ENCODE measurements at places on chromosomes 2 and 18. TPM values are rescaled to one million over a fixed set of nuclear protein-coding genes. Genes with fewer than 3 reads are reported as not detected.

ANO7 gene
- total RNA-seq = 6.5 TPM

C2orf78 gene
- total RNA-seq = 1.7 TPM

IAH1 gene
- total RNA-seq = 79.2 TPM

DNA sequence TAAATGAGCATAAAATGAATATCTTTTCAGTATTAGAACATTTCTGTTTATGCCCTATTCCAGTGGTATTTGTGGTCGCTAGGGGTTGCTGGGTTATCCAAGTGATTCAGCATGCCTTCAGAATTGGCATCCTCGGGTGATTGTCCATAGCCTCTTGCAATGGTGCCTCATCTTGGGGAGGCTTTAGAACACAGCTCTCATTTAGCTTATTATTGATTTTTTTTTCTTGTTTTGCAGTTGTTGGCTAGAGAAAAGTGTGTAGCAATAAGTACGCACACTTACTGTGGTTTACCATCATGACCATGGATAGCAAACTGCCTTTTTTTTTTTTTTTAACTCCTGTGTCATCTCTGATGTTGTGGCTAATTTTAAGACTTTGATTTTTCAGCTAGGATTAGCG is 33.6 kb downstream of the PLEKHA3 start:
- DNase-seq = no peak

PLGLB2 gene
- 3.4 TPM for total RNA-seq

GRCh38 chr2:42784204-42784880 is 8.0 kb downstream of the HAAO start:
- no peak for DNase-seq

GRCh38 chr18:7452331-7452730 is 114.8 kb upstream of the PTPRM start:
- no peak for DNase-seq

AQP12A gene
- total RNA-seq = not detected

RGPD4 gene
- 2.2 TPM for total RNA-seq

- no peak for DNase-seq
Observed at GRCh38 chr2:130851624-130852382, 15.1 kb downstream of the ARHGEF4 start.

- DNase-seq = no peak
Observed at GRCh38 chr18:35137632-35138031, 96.4 kb downstream of the MAPRE2 start.

DNA sequence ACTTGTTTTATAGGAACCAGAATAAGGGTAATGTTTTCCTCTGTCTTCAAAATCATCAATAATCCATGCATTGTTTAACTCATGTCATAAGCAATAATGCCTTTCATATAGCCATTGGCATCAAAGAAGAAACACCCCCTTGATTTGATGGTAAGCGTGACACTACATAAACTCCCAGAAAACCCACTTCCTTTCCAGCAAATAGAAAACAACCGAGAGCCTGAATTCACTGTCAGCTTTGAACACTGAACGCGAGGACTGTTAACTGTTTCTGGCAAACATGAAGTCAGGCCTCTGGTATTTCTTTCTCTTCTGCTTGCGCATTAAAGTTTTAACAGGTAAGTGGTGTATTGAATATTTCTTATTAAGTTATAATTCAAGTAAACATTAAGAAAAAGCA is at the start of gene ICOS:
Gene ICOS (plus strand): TSS at position 229 of the 400 bp plus-strand sequence. CDS start 52 bp downstream, at position 281.
- DNase-seq = no peak

- no peak for DNase-seq
Observed at GRCh38 chr18:32455361-32455760, 15.3 kb downstream of the GAREM1 start.

DNA sequence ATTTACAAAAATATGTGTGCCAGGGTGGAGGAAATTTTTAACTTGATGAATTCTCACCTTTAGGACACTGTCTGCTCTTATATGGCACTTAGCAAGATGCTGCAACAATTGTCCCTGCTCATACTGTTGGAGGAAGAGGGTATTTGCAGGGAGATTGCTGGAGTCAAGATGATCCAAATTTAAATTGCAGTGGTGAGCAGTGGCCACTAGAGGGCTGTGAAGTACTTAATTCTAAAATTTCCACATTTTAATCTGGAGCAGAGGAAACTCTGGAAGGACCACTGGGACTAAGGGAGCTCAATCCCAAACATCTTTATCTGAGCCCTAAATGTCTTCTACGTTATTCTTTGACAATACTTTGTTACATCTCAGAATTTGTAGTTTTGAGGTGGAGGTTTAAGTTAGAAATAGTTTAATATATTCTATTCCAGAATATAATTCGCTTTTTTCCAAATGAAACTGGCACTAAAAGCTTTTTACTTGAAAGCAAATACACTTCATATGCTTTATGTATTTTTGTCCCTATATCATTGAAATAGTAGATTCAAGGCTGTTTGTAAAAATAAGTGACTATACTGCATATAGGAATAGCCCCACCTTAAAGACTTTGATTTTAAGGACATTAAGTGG is 33.0 kb upstream of the PTH2R start:
- peak; percentile 49 for DNase-seq

GTF2A1L gene
- total RNA-seq = 99.9 TPM

DNA sequence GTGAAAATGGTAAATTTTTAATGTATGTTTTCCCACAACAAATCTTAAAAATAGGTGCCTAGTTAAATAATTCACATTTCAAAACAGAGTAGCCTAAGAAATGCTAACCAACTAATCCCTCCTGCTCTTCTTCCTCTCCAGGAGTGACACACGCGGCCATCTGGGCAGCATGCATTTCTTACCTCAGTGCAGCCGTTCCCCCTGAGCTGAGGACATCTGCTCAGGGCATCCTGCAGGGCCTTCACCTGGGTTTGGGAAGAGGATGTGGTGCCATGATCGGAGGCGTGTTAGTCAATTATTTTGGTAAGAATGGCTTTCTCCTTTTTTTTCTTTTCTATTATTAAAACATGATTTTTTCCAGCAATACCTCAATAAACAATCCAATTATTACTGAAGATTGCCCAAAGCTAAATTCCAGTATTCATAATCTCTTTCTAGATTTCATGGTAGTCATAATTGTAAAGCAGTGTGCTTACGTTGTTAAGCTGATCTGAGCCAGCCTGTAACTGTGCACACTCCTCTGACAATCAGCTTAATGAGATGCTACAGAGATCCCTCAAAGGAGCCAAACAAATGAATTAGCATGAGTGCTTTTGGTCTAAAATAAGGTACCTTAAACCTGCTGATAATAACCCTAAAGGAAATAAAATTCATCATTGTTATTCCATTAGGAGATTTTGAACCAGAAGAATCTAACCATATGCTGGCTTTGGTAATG is 45.8 kb downstream of the NEMP2 start:
- DNase-seq = no peak

- DNase-seq = no peak
Observed at GRCh38 chr18:78732273-78733210, 247.1 kb upstream of the SALL3 start.

- no peak for DNase-seq
Observed at GRCh38 chr2:63875131-63875527, 33.4 kb downstream of the UGP2 start.

GRCh38 chr2:188481474-188481873 is 189.8 kb downstream of the GULP1 start:
- DNase-seq = no peak

DNA sequence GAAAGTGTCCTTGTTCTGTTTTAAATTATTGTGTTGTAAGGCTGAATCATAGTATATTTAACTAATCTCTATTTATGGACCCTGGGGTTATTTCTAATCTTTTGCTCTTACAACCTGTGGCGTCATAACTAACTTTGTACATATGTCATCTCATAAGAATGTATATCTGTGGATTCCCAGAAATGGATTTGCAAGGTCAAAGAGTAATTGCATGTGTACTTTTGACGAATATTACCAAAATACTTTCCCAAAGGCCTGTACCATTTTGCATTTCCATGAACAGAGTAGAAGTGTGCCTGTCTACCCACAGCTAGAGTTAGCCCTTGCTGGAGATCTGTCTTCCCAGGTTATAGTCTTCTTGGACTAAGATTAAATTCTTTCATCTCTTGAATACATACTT is 42.8 kb downstream of the SEMA4F start:
- DNase-seq = peak; percentile 49

SF3B1 gene
- 306 TPM for total RNA-seq

ITPRIPL1 gene
- 5.5 TPM for total RNA-seq

- DNase-seq = no peak
Observed at GRCh38 chr2:231886071-231886681, 40.0 kb downstream of the NPPC start.

UGT1A10 gene
- total RNA-seq = 0.48 TPM

SPP2 gene
- total RNA-seq = not detected

GRCh38 chr2:172084395-172084644 is 987 bp upstream of the DLX1 start:
- no peak for DNase-seq

- no peak for DNase-seq
Observed at GRCh38 chr2:112577756-112578155, 6.7 kb upstream of the CHCHD5 start.

- DNase-seq = peak; percentile 26
Observed at GRCh38 chr2:133635131-133635530, 66.9 kb upstream of the NCKAP5 start.

- peak; percentile 46 for DNase-seq
Observed at GRCh38 chr2:41878716-41879234, 169.0 kb upstream of the PKDCC start.

GRCh38 chr2:184304006-184304405 is 294.3 kb upstream of the ZNF804A start:
- no peak for DNase-seq

ZNF892 gene
- 21.2 TPM for total RNA-seq

- no peak for DNase-seq
Observed at GRCh38 chr18:8375249-8375648, 234.0 kb upstream of the RAB12 start.

DNA sequence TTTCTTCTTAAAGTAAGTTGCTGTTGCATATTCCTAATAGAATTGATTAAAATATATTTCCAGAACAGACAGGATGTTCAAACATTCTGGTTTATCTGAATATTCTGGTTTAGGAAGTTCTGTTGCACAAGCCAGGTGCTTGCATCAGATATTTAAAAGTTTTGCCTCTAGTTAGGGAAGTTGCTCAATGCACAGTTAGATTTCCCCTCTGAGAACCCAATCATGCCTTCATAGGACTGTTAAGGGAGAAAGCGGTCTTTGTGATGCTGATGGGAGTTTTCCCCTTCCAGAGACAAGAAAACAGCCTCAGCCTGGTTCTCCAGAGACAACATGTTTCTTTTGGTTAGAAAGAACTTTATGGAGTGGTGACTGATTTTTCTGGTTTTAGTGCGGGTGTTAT is 65.6 kb upstream of the REV1 start:
- DNase-seq = no peak

DNA sequence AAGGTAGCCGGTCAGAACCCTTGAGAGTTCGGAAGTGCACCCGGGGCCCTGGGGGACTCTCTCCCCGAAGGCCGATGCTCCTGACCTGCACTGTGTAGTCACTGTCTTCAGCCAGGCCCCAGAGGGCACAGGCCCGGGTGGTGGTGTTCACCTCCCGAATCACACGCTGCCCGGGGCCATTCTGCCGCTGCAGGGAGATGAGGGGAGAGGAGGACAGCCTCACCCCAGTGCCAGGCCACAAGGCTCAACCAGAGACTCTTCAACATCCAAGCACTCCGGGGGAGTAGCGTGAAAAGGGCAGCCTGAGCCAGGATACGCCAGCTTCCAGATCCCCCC is 1.1 kb downstream of the FNDC4 start:
- DNase-seq = no peak

CDKL4 gene
- 8.2 TPM for total RNA-seq

- DNase-seq = no peak
Observed at GRCh38 chr18:37521510-37522465, 43.8 kb downstream of the CELF4 start.

GRCh38 chr18:59035591-59035990 is 104.1 kb upstream of the SEC11C start:
- no peak for DNase-seq

MC2R gene
- total RNA-seq = 12.3 TPM

DNA sequence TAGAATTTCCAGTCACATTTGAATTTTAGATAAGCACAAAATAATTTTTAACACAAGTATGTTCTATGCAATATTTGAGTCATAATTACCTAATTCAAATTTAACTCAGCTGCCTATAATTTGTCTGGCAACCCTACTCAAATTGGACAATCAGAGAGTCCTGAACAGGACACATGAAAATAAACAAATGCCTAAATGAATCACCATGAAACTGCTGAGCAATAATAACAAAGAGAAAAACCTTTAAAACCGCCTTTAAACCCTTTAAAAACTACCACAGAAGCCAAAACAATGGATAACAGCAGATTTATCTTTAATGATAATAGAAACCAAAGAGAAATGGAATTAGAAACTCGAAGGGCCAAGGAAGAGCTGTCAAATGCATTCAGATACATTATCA is 39.5 kb downstream of the ARL4C start:
- DNase-seq = no peak

PHLPP1 gene
- 14.4 TPM for total RNA-seq

DNA sequence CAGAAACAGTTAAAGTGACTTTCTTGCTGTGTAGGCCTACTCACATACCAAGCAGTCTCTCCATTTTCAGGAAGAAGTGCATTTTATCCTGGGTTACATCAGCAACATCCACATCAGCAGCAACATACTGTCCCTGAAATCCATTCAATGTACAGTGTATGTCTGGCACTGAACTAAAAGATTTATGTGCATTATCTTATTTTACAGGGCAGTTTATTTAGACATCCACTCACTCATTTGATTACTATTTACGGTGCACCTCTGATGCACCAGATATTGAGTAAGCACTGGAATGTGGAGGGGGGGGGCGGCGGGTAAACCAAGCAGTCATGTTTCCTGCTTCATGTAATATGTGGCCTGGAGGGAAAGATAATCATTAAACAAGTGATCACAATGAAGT is 1128.2 kb downstream of the BCL11A start:
- DNase-seq = peak; percentile 44

DNA sequence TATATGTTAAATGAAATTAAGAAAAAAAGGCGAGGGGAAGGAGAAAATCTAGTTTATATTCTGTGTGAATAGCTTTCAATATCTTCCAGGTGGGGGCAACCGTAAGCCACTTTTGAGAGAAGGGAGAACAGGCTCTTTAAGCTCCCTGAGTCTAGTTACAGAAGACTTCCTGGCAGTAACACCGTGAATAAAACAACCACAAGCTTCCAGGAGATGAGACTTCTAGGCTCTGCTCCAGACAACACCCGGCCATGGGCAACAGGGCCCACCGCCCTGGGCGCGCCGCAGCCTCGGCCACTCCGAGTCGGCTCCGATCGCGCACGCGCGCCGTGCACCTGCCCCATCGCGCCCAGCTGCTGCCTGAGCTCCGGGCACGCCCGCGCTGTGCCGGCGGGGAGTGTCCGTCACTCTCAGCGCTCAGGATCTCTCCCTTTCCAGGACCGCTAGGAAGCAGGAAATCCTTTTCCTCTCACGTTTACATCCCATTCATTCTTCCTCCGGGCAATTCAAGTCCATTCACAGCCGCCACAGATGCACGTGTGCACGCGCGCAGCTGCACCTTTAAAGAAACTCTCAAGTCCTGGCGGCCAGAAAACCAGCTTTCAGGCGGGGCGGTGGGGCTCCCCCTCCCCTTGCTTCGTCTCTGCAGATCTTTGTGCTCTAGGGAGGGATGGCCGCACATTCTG is 19.4 kb upstream of the PAX3 start:
- peak; percentile 87 for DNase-seq
